NCI-H774 (cell line): ENCODE measurements at places on chromosomes 11 and 22.

GRCh38 chr11:125724125-125724524 is 22.0 kb upstream of the PATE1 start:
- no peak for DNase-seq

DNA sequence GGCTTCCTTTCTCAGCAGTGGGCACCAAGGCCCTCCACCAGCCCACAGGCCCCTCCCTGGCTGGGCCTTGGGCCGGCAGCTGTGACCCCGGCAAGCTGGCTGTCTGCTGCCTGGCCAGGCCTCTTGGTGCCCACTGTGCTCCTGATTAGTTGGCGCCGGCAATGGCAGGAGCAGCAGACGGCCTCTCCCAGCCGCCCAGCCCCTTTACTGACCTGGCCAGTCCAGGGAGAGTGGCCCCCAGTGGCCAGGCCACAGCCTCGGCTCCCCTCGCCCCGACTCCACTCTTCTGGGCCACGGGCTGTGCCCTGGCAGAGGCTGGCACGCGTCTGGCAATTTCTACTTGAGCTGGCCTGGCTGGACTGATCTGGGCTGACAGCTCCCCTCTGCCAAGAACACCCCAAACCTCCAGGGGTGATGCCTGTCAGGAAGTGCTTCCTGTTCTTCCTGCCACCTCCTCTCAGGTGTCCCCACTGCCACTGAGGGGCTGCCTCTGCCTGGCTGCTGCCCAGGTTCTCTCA is 58.1 kb downstream of the CACNA1I start:
- no peak for DNase-seq

- DNase-seq = peak; percentile 47
Measured at GRCh38 chr22:49936018-49936972, 17.9 kb downstream of the CRELD2 start.

DNA sequence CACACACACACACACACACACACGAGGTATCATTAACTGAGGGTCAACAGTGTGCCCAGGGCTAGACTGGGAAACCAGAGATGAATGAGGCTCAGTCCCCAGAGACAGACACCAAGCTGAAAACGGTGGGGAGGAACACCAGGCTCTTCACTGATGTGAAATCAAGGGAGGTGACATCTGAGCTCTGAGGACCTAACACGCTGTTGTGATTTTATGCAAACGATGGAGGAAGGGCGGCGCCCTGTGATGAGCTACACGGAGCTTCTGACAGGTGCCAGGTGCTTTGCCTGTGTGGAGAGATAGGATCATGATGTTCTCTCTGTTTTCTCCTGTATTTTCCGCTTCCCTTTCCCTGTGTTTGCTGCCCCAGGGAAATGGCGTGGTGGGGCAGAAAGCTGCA is 6.5 kb upstream of the CYB5R3 start:
- DNase-seq = no peak

DNA sequence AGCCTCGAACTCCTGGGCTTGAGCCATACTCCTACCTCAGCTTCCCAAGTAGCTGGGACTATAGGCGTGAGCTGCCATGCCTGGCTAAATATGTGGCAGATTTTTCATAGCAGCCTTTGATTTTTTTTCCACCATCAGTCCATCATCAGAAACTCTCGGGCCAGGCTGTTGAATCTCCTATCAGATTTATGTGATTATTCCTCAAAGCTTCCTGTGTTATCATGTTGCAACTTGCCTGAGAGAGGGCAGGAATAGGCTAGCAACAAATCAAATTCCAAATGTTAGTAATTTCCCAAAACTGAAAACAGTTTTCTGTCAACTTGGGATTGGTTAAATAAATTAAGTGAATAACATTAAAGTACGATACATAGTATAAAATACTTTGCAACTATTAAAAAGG is 3.4 kb downstream of the LRRC51 start:
- DNase-seq = no peak

- peak; percentile 56 for DNase-seq
Measured at GRCh38 chr11:67409781-67410368, 5.6 kb upstream of the CARNS1 start.

DNA sequence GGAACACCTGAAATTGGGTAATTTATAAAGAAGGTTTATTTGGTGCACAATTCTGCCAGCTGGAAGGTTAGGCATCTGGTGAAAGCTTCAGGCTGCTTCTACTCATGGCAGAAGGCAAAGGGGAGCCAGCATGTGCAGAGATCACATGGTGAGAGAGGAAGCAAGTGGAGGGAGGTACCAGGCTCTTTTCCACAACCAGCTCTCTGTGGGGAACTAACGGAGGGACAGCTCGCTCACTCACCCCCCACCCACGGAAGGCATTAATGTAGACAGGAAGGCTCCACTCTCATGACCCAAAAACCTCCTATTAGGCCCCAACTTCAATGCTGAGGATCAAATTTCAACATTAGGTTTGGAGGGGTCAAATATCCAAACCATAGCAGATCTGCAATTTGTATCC is 75.6 kb upstream of the ARHGAP32 start:
- DNase-seq = no peak

DNA sequence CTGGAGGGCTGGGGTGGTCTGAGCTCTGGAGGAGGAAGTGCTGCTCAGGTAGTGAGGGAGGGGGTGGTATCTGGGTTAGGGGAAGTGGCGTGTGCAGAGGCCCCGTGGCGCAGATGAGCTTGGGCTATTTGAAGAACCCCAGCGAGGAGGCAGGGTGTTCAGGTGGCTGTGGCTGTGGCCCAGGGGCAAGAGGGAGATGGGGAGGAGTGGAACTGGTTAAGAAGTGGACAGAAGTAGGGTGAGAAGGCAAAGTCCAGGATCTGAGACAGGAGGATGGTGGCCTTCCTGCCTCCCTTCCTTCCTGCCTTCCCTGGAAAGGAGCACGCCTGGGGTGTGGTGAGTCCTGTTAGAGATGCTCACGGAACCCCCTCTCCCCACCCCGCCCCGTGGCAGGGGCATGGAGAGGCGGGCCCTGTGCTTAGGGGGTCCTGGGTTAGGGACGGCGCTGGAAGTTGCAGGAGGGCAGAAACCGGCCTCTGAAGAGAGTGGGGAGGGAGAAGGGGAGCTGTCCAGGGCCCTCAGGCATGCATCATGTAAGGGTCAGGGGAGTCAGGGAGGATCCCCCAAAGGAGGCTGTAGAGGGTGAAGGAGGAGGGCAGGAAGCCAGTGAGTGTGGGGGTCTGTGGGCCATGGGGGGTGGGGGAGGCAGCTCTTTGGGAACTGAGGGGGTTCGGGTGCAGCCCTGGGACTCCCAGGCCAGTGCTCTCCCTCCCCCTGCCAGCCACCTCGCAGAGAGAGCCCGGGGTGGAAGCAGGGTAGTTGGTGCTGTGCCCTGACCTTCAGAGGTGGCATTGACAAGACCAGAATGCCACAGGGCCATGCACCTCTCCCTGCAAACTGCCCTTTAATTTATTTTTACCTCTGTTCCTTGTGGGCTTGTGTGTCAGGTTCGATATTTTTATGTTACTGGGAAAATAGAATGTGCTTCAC is 63.7 kb upstream of the PARVG start:
- DNase-seq = no peak

DNA sequence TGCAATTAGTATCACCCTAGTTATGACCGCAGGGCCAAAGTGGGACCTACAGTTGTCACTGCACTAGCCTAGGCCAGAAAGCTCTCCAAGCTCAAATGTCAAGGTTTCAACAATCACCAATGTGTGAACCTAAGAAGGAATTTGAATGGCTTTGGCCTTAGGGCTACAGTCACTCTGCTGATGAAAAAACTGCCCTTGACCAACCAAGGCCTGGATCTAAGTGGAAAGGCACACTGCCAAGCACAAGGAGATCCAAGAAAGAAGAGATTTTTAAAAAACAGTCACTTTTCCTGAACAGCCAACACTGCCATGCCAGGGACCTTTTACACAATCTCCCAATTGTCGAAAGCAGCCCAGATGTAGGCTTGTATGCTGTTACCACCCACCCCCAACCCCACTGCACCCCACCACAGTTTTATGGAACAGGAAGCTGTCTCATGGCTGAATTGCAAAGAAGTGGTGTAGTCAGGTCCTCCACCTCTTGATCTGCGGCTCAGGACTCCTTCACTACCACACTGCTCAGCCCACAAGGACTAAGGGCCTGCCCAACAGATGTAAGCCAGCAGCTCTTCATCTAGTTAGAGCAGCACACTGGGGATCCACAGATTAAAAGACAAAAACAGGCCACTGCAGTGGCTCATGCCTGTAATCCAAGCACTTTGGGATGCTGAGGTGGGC is 32.9 kb downstream of the SMCO4 start:
- no peak for DNase-seq

DNA sequence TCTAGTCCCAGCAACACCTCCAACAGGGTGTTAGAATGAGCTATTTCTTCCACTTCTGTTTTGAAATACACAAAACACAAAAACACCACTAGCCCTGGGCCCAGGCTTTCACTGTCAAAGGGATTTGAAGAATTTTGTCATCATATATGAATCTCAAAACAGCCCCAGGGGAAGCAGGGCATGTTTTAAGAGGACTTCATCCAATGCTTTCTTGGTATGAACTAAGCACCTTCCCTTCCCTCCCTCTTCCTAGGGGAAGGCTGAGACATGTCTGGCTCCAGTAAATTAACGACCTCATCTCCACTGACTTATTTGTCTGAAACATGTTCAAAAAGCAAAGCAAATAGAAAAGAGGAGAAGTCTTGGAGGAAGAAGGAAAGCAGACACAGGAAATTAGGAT is 75.7 kb upstream of the INCENP start:
- no peak for DNase-seq

DNA sequence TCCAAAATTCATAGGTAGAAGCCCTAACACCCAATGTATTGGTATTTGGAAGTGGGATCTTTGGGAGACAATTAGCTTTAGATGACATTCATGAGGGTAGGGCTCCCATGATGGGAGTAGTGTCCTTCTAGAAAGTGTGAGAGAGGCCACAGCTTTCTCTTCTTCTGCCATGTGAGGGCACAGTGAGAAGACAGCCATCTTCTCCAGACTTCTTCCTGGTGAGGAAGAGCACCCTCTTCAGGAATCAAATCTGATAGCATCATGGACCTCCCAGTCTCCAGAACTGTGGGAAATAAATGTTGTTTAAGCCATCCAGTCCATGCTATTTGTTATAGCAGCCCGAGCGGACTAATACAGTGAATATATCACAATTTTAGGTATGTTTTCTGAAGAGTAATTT is 96.9 kb downstream of the CNTN5 start:
- no peak for DNase-seq

DNA sequence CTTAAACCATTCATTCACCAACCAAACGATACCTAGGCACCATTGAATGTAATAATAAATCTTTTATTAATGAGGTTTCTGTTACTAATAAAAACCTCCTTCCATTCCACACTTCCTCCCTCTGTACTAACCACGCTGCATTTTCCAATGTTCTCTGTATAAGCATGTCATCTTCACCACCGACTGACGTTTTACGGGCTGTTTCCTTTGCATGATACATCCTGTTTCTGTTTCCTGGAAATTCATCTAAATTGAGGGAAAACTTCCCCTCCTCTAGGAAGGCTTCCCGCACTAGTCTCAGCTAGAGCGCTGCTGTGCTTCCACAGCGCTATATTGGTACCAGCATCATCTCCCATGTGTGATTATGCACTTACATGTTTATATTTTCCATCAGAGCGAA is 2.1 kb downstream of the OR4D10 start:
- DNase-seq = no peak

- no peak for DNase-seq
Measured at GRCh38 chr11:60570970-60571369, 55.8 kb downstream of the MS4A13 start.

DNA sequence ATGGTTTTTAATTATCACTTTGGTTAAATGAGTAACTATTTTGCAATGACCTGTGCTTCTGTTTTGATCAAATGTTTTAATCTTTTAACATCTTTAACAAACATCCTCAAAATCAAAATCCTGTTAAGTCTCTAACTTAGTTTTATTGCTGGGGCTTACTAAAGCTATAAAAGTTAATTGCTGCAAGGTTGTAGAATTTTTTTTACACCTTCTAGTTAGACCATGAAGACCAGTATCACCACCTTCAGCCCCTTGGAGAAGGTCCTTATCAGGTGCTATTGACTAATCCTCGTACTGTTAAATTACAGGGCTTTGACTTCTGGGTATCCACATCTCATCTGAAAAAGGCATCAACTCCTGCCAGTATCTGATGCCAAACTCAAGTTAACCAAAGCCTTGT is 12.3 kb upstream of the CABP2 start:
- DNase-seq = no peak

GRCh38 chr11:122521626-122522025 is 133.9 kb upstream of the UBASH3B start:
- DNase-seq = no peak

DNA sequence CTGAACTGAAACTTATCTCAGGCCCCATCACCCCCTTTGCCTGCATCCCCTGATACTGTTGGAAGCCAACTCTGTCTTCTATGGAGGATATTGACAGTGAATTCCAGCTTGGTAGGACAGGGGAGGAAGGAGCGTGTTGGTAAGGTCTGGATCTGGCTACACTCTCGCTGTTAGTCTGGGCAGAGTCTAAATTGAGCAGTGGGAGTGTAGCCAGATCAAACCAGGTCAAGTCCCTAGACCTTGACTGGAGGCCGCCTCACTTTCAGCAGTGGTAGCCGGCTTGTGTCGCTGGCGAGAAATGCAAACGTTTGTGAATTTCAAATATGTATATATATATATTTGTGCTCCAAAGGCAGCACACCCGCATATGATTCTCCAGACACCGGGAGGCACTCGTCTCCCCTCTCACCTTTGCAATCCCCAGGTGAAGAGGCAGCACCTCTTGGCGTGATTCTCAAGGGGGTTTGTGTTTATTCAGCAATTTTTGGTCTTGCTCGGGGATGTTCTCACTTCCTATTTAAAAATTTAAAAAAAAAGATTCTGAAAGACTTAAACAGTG is 26.7 kb downstream of the DHCR7 start:
- DNase-seq = no peak
